ENCODE measurements at places on chromosomes 12 and 14.

DNA sequence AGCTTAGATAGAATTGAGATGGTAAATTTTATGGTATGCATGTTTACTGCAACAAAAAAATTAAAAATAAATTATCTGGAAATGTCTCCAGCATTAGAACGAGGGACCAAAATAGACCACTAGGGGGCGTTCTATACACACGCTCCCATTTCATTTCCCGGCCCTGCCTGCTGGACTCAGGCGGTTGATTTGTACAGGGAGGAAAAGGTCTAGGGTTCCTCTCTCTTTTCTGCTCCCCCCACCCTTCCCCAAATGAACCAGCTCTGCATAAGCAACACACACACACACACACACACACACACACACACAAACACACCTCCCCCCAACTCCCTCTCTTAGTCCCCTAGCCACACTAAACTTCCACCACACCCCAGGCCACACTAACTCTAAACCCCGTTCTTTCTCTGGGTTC lies 7.8 kb upstream of the DTX1 start:
- DNase-seq: peak; percentile 56

GRCh38 chr14:61456720-61457119 lies 135.3 kb downstream of the PRKCH start:
- peak; percentile 80 for DNase-seq

DNA sequence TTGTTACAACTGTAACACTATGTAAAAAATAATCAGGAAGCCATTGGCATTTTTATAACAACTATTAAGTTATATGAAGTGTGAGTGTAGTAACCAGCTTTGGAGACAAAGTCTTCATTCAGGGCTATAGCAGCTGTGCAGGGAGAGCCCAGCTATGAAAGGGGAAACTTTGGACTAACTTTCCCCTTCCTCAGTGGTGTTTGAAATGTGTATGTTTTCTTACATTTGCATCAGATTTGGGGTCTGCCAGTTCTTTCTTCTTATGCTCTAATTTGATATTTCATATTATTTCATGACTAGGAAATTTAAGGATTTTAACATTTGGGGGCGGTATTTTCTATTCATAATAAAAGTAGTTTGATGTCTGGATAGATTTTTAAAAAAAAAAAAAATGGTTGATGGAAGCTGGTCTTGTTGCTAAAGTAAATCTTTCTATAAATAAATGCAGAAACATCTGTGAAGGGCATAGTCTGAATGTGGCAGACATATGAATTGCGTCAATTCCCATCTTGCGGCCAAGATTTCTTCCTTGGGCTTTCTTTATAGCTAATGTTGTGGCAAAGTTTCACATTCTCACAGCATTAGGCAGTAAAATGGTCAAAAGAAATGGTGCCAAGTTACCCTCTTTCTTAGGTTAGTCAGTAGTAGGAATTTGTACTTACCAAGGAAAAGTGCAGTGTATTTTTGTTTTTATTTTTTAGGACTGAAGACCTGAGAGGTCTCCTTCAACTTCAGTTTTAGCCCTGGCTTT lies 35.6 kb downstream of the RASSF8 start:
- no peak for DNase-seq

- no peak for DNase-seq
Observed at GRCh38 chr12:40194846-40195245, 30.0 kb upstream of the LRRK2 start.

- DNase-seq: peak; percentile 15
Observed at GRCh38 chr12:124740691-124741137, 123.0 kb downstream of the SCARB1 start.

GRCh38 chr12:113521708-113522107 lies 50.0 kb upstream of the LHX5 start:
- no peak for DNase-seq

DNA sequence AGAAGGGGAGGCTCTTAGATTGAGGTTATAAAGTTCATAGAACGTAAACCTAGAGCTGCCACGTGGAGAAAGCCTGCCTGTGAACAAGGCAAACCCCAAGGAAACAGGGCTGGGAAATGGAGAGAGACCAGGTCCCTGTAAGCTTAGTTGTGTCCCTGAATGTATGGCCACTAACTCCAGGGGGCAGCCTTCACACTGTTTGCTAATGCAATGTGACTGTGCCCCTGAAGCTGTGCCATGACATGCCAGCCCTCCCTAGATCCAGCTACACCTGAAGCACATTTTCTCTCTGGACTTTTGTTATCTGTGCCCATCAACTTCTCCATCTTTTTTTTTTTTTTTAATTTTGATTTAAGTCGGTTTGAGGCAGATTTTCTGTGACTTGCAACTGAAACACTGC lies 60.6 kb upstream of the TMCC3 start:
- no peak for DNase-seq

DNA sequence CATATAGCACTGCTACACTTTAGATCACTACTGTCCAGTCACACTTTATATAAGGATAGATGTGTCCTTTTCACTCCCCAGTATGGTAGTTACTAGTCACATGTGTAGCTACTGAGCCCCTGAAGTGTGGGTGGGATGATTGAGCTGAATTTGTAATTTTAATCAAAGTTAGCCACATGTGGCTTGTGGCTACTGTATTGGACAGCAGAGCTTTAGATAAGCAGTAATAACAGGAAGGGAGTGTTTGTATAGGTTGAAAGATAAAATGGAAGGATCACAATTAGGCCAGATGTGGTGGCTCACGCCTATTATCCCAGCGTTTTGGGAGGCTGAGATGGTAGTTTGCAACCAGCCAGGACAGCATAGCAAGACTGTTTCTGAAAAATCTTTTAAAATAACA lies 23.5 kb downstream of the NAA30 start:
- DNase-seq: no peak

DNA sequence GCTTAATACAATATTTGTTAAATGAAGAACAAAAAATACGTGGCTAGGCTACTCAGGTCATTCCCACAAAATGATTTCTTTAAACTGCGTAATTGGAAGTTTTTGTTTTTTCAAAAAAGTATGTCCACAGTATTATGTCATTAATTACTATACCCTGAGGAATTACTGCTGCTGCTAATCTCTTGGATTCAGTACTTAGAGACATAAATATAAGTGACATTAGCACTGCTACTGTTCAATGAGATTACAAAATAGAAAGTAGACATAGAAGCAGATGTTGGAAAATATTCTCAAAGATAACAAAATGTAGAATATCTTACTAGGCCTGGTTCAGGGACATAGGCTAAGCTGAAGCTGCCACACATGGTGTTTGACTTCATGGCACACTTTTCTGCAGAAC lies 36.3 kb downstream of the HMGA2 start:
- no peak for DNase-seq

DNA sequence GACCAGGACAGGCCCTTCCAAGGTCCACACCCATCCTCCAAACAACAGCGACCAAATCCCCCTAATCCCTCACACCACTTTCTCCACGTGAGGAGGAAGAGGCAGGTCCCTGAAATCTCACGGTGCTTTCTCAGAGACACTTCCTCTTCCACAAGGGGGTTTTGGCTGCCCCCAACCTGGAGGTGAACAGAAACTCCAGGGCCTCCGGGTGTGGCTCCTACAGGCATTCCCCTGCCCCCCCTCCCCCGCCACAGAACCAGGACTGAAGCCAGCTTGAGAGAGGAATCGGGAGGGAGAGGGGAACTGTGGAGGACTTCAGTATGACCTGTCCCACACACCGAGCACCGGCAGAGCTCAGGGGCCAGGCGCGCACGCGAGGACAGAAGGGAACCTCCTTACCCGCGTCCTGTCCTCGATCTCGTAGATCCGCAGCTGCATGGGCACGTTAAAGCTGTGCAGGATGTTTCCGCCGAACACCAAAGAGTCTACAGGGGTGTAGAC lies 60.2 kb downstream of the KDM2B start:
- DNase-seq: no peak

DNA sequence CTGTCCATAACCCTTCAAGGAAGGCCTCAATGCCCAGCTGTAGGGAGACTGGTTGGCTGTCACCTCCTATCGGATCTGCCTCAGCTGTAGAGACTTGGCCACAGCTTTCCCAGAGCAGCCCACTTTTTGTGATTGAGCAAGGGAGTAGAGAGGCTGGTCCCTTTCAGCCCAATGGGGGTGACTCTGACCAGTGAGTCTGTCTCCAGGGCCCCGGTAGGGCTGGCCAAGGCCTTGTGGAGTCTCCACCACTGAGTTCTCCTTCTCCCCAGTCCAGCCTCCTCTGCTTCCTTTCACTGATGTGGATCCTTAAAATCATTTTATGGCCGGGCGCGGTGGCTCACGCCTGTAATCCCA lies 14.5 kb upstream of the HPD start:
- no peak for DNase-seq

DNA sequence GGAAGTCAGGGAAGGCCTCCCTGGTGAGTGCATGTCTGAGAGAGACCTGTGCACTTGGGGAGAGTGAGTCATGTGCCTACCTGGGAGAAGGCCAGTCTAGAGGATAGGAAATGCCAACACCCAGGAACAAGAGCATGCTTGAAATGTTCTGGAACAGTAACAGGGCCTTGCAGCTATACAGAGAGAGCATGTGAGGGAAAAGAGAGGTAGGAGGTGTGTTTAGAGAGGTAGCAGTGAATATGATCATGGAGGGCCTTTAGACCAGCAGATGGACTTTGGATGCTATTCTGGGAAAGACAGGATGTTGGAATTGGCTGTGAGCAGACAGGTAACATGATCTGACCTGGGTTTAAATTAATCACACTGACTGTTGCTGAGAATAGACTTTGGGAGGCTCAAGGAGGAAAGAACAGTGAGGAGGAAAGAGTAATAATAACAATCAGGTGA lies 1143.6 kb downstream of the FLRT2 start:
- no peak for DNase-seq

DNA sequence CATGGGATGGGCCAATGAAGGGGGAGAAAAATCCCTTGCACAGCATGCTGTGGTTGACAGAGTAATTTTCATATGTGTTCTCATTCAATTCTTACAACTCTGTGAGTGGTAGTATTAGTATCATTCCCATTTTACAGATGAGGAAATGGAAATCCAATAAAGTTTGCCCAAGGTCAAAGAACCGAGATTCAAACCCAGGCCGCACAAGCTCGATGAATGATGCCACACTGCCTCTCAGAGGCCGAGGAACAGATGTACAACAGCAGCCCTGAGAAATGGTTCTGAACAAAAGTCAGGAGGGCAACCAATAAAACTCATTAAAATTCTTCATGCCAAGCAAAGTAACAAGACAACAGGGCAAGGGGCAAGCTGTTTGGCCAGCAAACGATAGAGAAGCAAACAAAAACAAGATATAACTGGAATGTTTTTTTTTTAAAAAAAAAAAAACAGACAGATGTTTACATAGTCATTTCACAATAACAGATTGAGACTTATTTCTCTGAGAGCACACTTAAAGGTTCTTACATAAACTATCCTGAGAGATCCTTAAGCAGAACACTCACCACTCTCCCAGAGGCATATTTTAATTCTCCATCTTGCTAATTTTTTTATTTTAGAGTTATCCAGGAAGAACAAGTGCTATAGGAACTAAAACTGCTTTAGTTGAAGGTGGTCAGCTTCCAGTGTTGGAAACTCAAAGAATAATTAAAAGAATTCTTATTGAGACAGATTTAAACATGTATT lies 85.8 kb downstream of the EXOC5 start:
- DNase-seq: no peak

DNA sequence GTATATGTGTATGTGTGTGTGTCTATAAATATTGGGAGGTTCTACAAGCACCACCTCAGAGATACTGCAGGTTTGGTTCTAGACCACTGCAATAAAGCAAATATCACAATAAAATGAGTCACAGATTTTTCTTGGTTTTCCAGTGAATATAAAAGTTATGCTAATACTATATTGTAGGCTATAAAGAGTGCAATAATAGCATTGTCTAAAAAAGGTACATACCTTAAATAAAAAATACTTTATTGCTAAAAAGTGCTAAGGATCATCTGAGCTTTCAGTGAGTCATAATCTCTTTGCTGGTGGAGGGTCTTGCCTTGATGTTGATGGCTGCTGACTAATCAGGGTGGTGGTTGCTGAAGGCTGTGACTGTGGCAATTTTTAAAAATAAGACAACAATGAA lies 111.1 kb downstream of the VEZT start:
- no peak for DNase-seq

DNA sequence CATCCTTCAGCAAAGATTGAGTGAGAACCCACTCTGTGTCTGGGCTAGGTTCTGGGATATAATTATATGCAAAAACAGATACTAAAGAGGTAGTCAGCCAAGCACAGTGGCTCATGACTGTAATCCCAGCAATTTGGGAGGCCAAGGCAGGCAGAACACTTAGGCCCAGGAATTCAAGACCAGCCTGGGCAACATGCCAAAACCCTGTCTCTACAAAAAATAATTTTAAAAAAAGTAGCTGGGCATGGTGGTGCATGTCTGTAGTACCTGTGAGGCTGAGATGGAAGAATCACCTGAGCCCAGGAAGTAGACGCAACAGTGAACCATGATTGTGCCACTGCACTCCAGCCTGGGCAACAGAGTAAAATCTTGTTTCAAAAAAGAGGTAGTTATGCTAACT lies 237.5 kb upstream of the HMGA2 start:
- no peak for DNase-seq

Data from activated naive CD4-positive, alpha-beta T cell treated with Interleukin-2 at 50 U/mL for 16 hours (primary cell).